ENCODE measurements at places on chromosomes 4 and X.

DNA sequence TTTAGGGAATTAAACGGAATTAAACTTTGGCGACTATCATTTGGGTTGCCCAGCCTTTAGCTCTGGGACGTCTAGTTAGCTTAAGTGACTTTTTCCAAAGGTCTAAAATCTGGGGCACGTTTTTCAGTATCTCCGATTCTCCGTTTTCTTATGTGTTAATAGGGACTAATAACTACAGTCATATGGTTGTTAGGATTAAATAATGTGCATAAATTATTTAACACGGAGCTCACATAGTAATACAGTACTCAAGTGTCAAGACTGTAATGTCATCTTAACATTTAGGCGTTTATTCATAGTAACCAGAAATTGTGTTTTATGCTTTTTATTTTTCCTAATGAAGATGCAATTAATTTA, 466 bp upstream of the CCNA2 start:
- no peak for DNase-seq

GRCh38 chr4:158801066-158801465, 32.2 kb downstream of the FNIP2 start:
- DNase-seq = no peak

DNA sequence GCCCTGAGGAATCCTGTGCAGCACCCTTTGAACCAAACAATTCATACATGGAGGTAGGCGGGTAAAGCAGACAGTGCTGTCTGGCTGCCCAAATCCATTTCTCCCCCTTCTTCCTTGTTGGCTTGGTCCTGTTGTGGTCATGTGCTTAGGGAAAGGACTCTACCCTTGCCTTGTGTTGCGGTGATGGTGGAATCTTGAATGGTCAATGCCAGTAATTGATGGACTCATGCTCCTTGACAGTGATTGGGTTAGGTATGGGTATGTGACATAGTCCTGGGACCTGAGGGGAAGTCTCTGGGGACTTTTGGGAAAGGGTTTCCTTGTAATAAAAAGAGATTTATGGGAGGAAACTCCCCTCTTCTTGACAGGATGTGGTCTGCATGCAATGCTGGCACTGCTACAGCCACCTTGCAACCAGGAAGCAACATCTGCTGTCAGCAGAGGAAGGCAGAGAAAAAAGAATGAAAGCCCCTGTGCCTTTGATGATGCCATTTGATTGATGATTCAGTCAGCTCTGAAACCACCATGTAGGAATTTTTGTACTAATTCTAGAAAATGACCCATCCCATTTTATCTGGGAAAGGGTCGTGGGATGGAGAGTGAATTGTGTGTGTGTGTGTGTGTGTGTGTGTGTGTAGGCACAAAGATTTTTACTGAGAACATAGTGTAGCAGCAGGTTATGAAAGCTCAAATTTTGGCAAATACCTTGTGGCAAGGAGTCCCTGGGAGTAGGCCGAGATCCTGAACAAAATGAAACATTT, 30.0 kb upstream of the HUWE1 start:
- peak; percentile 38 for DNase-seq

- DNase-seq = no peak
Observed at GRCh38 chr4:132384709-132385108, 764.4 kb upstream of the PCDH10 start.
